ENCODE measurements at places on chromosomes 13 and 19. TPM values are rescaled to one million over a fixed set of nuclear protein-coding genes. Genes with fewer than 3 reads are reported as not detected.

- no peak for DNase-seq
Observed at GRCh38 chr13:28685114-28685513, 26.2 kb downstream of the POMP start.

GRCh38 chr19:3503036-3503572, 2.6 kb upstream of the DOHH start:
- DNase-seq, result no peak

GRCh38 chr13:22487932-22488331, 692.8 kb upstream of the SGCG start:
- no peak for DNase-seq

Gene LILRA2
- total RNA-seq, result not detected

Gene ZNF554
- 3.1 TPM for total RNA-seq

Gene C19orf81
- total RNA-seq, result not detected

Gene WASF3
- 19.4 TPM for total RNA-seq

Gene B3GNT8
- 2.6 TPM for total RNA-seq

Gene SIGLEC11
- not detected for total RNA-seq

Gene RELB
- total RNA-seq, result 16.8 TPM

- no peak for DNase-seq
Observed at GRCh38 chr13:109764470-109765291, 21.7 kb downstream of the IRS2 start.

DNA sequence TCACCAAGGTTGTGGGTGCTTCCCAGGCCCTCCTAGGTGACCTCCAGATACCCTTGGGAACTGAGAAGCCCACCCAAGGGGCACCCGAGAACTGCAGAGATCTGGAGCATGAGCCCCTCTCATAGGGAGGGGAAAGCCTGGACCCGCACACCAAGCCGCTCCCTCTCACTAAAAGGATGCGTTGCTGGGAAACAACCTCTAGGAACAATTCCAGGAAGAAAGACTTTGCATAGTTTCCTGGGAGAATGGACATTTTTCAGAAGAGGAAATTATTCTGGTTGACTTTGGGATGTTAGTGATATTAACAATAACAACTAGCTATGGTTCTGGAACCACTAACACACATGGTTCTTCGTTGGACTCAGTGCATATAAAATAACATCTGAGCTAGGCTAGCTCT, 64.6 kb downstream of the SLC7A1 start:
- DNase-seq, result no peak

DNA sequence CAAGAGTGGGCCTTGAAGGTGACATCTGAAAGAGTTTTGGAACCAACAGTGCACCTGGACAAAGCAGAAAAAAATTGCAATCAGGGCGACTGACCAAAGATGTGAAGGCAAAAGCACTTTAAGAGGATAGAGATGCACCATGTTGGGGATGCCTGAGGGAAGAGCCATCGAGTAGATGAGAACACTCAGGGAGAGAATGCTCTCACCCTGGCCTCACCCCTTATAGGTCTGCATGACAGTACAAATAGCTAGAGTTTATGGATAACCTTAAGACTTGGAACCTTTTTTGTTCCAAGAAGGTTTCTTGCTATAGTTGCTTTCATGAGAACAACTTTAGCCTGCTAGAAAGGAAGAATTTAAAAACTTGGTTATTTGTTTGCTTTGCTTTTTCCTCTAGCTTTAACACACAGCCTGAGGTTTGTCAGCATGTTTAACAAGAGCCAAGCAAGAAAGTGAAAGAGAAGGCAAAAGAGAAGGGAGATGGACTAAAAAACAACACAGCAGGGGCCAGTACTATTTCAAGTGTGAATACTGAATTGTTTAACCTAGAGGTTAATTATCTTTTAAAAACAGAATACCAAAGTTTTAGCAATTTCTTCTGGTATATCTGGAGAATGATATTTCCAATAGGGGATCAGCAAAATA, 418.9 kb downstream of the DIAPH3 start:
- no peak for DNase-seq

Gene CCL25
- total RNA-seq, result not detected

DNA sequence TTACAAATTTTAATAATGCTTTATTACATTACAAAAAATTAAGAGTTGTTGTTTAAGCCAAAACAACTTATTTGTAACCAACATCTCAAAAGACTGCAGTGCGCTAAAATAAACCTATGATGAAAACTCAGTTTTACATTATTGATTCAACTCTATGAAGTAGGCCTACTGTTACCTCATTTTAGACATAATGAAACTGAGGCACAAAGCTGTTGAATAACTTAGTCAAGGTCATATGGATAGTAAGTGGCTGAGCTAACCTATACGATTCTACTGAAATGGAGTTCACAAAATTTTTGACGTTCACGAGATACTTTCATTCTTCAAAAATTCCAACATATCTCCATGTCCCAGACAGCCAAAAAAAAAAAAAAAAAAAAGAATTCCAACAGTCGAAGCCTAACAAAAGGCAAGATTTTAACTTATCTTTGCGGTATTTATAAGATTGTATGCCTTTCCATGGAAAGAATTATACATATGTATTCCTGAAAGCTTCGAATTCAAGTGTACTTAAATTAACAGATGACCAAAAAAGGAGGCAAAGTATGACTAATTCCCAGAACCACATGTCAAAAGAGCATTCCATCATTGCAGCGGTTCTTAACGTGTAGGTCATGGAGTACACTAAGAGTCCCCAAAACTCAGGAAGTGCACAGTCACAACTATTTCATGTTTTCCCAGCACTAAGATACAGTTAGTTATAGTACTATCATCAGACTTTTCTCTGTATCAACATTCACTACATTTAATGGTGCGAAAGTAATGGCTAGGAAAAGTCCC, 69.4 kb downstream of the PSPC1 start:
- peak; percentile 53 for DNase-seq

GRCh38 chr13:32474999-32475792, 47.3 kb upstream of the N4BP2L1 start:
- DNase-seq, result no peak

DNA sequence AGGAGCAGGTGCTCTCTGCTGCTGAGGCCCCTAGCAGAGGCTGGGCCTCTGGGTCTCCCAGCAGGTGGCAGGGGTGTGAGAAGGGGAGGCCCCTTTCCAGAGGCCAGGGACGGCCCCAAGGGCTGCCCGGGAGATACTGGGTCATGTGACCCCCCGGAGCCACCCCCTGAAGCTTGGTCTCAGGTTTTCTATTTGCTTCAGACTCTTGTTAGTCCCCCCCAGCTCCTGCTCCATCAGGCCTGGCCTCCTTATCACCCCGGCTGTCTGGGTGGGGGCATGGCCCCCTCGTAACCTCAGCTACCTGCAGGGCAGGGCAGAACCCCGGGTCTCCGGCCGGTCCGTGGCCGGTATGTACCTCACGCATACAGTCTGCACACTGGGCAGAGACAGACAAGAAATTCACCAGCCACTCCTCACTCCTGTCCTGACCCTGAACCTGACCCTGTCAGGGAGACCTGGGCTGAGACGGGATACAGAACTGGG, 13.2 kb upstream of the TCF3 start:
- no peak for DNase-seq

Gene GPR183
- total RNA-seq, result 0.34 TPM

Gene SYCN
- not detected for total RNA-seq

GRCh38 chr19:17005000-17005399, 21.6 kb downstream of the CPAMD8 start:
- DNase-seq, result no peak

Gene VN1R4
- not detected for total RNA-seq

DNA sequence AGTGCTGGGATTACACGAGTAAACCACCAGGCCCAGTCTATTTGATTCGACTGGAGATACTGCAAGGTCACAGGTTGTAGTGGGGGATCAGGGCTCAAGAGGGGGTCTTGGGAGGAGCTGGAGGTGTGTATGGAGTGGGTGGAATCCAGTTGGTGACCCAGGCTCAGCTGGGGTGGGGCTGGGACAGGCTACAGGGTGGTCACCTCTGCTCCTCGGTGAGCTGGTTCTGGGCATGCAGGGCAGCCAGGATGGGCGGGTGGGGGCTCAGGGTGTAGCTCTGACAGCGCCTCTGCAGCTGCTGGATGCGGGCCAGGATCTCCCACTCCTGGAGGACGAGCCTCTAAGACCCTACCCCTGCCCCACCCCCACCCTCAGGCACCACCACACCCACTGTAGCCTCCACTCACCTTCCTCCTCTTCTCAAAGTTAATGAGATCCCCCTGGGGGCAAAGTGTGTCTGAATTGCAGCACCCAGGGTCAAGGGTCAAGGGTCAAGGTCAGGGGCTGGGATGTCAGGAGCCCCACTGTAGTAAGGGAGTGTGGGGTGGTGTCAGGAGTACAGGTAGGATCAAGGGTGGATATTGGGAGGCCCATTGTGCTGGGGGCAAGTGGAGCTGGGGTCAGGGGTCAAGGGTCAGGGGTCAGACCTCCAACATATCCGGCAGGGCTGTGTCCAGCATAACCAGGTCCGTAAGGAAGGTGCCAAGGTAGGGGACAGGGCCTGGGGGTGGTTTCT, 17.1 kb downstream of the RGL3 start:
- DNase-seq, result no peak

DNA sequence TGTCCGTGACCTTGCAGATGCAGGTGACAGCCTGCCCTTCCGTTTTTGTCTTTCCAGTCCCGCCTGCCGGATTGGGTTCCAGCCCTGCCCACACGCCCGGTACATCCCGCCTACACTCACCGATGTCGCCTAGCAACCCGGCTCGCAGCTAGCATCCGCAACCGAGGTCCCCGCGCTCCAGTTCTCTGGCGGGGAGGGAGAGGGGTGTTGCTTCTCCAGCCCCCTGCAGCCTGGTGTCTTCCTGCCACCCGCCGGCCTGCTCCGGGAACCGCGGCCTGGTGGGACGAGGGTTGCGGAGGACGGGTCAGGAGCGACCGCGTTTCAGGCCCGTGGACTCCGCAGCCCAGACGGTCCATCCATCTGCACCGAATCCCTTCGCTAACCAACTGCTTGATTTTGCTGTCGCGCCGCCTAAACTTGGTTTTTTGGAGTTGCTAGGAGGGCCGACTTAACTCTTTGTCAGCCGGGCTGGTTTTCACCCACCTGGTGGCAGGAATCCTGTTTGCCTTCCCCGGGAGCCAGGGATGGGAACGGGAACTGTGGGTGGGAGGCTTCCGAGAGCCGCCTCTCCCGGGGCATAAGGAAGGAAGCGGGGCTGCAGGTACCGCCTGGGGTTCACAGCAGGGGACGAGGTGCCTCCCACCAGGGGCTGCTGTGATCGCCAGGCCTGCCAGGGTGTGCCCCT, 15.4 kb upstream of the MATK start:
- DNase-seq, result no peak

GRCh38 chr13:90732049-90732448, 615.4 kb upstream of the MIR17HG start:
- DNase-seq, result no peak

DNA sequence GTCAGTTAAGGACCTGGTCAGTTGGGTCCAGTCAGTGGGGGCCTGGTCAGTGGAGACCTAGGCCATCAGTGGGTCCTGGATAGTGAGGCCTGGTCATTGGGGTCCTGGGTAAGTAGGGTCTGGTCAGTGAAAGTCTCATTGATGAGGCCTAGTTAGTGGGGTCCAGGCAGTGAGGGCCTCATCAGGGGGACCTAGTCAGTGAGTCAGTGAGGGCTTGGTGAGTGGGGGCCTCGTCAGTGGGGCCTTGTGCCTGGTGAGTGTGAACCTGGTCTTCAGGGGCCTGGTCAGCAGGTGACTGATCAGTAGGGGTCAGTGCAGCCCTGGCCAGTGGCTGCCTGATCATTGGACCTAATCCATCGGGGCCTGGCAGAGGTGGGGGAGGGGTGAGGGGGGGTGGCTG, 42.6 kb upstream of the TPM4 start:
- DNase-seq, result no peak

- DNase-seq, result no peak
Observed at GRCh38 chr19:4609878-4610511, 29.3 kb upstream of the TNFAIP8L1 start.

- no peak for DNase-seq
Observed at GRCh38 chr19:35041548-35042055, at the start of gene HPN. HPN (plus strand) TSS chr19:35041721; CDS start chr19:35042507, 786 bp downstream.

Gene ZNF575
- not detected for total RNA-seq

- DNase-seq, result no peak
Observed at GRCh38 chr13:19665427-19665859, 32.0 kb downstream of the MPHOSPH8 start.

DNA sequence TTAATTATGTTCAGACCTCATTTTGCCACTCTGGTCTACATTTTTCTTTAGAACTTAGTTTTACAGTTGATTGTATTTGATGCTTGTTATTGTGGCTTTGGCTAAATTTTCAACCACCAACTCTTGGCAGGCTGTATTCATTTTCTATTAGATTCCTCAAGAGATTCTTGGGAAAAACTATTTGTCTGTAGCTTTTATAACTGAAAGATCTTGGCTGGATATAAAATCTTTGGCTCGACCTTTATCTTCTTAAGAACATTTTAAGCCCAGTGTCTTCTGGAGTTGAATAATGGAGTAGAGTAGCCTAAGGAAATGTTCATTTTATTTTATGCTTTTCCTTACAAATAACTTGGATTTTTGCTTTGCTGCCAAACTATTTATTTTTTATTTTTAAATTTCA, 848.5 kb downstream of the PCDH17 start:
- no peak for DNase-seq

Gene GIPR
- not detected for total RNA-seq

GRCh38 chr19:13091400-13092157, 11.1 kb downstream of the LYL1 start:
- peak; percentile 47 for DNase-seq

Gene GAPDHS
- total RNA-seq, result not detected

Measured in dermis blood vessel endothelial cell (primary cell).